Stimulated activated CD4-positive, alpha-beta T cell treated with anti-CD3 and anti-CD28 coated beads, Interleukin-2, amount 100 ng/mL, for 48 hours (primary cell): ENCODE measurements at places on chromosomes 16 and 17.

DNA sequence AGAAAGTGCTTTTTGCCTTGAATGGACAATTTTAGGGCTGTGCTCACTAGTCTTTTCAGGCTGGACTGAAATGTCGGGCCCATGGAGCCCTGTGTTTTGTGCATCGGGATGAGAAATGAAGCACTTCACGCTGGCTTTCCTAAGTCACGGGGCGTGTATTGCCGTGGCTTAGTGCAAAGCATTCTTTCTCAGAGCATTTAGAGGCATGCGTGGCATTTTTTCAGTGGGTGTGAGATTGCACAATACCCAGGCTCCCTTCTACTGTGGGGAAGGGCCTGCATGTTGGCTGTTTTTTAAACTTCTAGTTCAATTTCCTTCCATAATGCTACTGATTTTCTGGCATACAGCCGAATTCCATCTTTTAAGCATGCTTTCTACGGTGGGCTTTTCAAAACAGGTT lies 12.6 kb upstream of the POLR3E start:
- no peak for DNase-seq

DNA sequence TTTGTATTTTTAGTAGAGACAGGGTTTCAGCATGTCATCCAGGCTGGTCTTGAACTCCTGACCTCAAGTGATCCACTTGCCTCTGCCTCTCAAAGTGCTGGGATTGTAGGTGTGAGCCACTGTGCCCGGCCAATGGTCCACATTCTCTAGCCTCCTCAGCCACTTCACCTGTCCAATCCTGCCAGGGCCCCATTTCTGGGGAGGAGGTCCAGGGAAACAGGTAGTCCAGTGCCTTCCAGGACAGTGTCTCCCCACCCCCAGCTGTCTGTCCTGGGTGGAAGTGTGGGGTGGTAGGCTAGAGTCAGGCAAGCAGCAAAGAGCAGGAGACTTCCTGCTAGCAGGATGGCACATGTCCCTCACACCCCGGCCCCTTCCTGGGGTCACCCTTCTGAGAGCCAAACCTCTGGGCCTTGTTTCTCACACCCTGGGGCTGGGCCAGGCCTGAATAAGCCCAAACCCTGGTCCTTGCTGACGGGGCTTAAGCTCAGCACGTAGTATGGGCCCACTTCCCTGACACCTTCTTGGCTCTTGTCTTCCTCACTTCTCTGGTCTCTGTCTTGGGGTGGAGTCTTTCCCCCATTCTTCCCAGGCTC lies 5.0 kb downstream of the FHOD1 start:
- no peak for DNase-seq

DNA sequence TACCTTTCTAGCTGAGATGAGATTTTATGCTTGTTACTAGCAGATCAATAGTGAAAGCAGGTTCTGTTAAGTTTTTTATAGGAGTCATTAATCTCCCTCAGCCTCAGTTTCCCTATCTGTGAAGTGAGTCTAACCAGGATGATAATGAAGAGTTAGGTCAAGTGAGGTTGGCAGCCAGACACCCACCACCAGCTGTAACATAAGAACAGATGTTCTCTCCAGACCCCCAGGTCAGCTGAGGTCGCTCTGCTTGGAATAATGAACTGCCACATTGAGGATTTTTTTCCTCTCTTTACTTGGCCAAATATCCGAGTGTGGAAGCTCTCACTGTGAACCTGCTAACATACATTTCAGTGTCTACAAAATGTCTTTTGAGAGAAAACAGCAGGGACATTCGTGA lies 389.6 kb downstream of the WWOX start:
- no peak for DNase-seq

- no peak for DNase-seq
These were observed 90.4 kb downstream of the MARF1 start for GRCh38 chr16:15552507-15552906.

DNA sequence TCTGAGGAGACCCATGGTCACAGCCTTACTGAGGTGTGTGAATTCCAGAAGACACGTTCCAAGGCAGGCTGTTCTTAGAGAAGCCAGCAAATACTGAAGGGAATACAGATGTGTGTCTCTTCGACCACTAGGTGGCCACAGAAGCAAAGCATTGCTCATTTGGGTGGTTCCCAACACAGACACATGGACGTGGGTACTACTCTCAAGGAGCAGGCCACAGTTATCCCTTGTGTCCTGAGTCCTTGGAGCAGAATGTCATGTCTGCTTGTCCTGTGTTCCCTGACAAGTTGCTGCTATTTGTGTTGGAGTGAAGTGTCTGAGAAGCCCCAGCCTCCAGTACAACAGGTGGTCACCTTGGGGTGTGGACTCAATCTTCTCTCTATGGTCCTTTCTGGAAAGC lies 30.3 kb downstream of the HMOX2 start:
- peak; percentile 35 for DNase-seq

GRCh38 chr17:6402258-6402657 lies 32.7 kb downstream of the AIPL1 start:
- DNase-seq: no peak

DNA sequence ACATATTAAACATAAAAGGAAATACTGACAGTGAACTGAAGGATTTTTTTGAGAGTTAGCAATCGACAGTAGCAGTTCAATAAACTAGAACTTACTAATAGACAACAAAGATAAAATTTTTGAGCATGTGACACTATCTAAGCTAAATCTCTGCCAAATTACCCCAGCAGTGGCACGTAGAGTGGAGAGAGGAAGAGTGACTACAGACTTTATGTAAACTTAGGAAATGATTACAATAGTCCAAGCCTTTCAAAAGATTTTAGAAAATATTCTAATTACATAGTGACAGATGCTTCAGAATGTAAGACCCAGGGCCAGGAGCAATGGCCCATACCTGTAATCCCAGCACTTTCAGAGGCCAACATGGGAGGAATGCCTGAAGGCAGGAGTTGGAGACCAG lies 52.4 kb downstream of the CFDP1 start:
- DNase-seq: no peak

- DNase-seq: no peak
These were observed 45.8 kb upstream of the NOS2 start for GRCh38 chr17:27846042-27846655.

DNA sequence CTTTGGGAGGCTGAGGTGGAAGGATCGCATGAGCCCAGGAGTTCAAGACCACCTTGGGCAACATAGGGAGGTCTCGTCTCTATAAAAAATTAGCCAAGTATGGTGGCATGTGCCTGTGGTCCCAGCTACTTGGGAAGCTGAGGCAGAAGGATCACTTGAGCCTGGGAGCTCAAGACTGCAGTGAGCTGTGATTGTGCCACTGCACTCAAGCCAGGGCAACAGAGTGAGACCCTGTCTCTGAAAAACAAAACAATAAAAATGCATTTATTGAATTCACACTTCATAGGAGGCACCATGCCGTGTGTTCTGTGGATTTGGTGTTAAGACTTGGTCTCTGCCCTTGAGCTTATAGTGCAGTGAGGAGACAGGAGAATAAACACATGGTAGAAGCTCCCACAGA lies 2.4 kb downstream of the TBC1D24 start:
- no peak for DNase-seq

DNA sequence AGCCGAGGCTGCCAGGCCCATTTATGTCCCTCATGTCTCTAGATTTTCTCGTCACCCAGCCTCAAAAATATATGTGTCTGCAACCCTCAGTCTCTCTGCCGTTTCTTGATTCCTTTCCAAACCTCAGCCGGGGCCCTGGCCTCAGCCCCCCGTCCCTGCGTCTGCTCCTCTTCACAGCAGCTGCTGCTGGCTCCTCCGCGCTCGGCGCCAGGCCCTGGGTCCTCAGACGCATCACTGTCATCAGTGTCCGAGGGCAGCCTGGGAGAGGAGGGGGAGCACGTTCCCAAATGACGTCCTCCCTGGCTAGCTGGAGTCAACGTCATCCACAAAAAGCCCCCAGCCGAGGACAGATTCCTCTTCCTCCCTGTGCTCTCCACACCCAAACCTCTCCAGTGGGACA lies 2.3 kb downstream of the TSR3 start:
- DNase-seq: no peak

DNA sequence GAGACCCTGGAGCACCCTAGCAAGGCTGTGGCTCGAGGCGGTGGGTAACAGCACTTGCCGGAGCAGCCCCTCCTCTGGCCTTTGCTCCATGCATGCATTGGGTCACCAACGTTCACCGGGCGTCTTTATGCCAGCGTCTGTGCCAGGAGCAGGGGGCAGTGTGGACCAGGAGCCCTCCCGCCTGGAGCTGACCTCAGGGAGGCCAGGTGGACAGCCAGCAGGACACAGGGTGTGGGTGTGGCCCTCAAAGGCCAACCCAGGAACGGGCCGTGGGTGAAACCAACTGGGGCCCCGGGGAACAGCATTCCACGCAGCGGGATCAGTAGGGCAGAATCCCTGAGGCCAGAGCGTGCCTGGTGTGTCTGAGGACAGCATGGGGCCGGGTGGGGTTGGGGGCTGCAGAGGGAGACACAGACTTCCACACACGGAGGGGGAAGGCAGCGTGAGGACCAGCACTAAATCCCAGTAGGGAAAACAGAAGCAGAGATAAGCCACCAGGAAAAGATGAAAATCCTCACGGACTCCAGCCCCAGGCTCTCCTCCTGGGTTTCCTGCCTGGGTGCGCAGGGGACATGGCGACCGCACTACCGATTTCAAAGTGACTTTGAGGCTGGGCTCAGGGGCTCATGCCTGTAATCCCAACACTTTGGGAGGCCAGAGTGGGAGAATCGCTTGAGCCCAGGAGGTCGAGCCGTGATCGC lies 2.9 kb upstream of the CD7 start:
- no peak for DNase-seq

DNA sequence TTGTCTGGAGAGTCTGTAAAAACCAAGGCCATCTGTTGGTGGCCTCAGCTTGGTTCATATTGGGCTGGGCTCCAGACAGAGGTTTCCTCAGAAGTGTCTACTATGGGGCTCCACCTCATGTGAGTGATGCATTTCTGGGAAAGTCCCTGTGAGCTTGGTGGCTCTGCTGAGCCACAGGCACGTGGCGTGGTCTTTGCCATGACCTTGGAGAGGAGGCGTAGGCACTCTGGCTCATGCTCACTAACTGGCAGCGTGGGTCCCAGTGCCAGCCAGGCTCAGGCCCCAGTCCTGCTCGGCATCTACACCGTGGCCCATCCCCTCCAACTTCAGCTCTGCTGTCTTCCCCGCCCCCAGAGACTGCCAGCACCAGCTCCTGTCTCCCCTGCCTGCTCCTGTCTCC lies 10.7 kb upstream of the SMTNL2 start:
- DNase-seq: peak; percentile 57

- DNase-seq: no peak
These were observed 693.3 kb downstream of the CDH11 start for GRCh38 chr16:64428463-64429113.

DNA sequence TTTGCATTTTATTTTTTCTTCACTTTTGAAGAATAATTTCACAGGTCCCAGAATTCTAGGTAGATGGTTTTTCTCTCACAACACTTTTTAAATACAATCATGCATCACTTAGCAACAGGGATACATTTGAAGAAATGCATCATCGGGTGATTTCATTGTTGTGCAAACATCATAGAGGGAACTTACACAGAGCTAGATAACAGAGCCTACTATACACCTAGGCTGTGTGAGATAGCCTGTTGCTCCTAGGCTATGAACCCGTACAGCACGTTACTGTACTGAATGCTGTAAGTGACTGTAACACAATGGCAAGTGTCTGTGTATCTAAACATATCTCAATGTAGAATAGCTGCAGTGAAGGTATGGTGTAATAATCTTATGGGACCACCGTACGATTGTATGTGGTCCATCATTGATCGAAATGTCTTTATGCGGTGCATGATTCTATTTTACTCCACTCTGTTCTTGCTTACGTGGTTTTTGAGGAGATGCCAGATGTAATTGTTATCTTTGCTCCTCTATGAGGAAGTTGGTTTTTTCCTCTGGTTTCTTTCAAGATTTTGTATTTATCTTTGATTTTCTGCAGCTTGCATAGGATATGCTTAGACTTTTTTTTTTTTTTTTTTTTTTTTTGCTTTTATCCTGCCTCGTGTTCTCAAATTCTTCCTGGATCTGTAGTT lies 35.5 kb upstream of the TMEM92 start:
- no peak for DNase-seq

GRCh38 chr16:10971560-10971961 lies 27.2 kb downstream of the CLEC16A start:
- no peak for DNase-seq

GRCh38 chr16:89085755-89086154 lies 7.9 kb upstream of the ACSF3 start:
- DNase-seq: no peak

DNA sequence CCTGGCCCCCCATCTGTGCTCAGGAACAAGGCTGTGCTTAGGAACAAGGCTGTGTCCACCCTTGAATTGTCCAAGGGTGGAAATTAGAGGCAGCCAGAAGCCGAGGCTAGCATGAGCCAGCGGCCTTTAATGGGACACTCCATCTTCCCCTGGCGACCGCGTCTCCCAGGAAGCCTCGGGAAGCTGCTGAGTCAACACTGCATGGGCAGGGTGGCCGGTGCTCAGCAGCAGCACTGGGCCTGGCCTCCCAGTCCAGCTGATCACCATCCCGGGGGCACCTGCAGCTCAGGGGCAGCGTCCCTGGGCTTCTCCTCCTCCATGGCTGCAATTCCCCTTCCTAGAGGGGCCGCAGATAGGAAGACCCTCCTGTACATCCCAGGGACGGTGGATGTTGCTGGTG lies 180.8 kb downstream of the ENGASE start:
- no peak for DNase-seq

GRCh38 chr17:62847426-62847825 lies 39.3 kb upstream of the MARCHF10 start:
- DNase-seq: no peak

DNA sequence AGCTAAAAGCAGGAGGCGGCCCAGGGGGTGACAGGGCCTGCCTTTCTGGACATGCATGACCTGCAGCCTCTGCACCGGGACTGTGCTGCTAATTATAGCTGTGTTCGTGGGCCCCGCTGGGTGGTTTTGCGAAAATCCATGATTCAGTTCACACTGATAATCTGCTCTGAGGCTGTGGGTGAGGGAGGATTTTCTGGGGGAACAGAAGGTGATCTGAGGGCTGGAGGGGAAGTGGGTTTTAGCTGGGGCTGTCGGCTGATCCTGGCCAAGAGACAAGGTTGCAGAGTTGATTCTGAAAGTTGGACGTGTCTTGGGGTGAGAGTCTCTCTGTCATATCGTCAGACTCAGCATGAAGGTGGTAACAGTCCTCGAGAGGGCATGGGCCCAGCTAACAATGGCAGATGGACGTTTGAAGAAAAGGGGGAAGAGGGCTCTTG lies 187.5 kb upstream of the ZNF469 start:
- no peak for DNase-seq

DNA sequence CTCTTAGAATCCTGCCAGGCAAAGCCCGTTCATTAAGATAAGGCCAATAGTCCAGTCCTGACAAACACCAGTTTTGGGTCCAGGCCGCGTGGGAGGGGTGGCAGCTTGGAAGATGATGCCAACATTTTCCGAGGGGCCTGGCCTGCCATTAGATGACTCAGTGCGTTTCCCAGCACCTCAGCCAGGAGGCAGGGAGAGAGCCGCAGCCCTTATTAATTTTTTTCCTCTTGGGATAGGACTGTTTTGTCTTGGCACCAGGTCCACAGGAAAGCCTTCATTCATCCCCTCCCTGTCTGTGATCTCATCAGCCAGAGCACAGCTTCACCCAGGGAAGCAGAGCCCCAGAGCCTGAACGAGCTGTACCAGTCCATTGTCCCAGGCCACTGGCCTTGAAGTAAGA lies 4.7 kb upstream of the NDEL1 start:
- DNase-seq: no peak
